Stimulated activated CD4-positive, alpha-beta T cell treated with anti-CD3 and anti-CD28 coated beads, Interleukin-1b, Interleukin-23, amount 100 ng/mL, for 1 hour (primary cell): ENCODE measurements at places on chromosomes 5 and 9.

GRCh38 chr9:102974530-102974929 is 20.6 kb upstream of the CYLC2 start:
- DNase-seq = no peak

DNA sequence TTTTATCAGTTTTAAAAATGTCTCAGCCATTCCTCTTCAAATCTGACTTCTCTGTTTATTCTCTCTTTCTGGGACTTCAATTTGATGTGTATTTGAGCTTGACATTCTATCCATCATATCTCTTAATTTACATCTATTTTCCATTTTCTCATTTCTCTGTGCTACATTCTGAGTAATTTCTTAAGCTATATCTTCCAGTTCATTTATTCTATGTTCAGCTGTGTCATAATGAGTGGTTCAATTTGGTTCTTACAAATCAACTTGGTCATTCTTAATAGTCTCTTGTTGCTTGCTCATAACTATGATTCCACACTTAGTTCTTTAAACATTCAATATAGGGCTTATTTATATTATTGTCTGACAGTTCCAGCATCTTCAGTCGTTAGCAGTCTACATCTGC is 16.9 kb downstream of the CKMT2 start:
- no peak for DNase-seq

DNA sequence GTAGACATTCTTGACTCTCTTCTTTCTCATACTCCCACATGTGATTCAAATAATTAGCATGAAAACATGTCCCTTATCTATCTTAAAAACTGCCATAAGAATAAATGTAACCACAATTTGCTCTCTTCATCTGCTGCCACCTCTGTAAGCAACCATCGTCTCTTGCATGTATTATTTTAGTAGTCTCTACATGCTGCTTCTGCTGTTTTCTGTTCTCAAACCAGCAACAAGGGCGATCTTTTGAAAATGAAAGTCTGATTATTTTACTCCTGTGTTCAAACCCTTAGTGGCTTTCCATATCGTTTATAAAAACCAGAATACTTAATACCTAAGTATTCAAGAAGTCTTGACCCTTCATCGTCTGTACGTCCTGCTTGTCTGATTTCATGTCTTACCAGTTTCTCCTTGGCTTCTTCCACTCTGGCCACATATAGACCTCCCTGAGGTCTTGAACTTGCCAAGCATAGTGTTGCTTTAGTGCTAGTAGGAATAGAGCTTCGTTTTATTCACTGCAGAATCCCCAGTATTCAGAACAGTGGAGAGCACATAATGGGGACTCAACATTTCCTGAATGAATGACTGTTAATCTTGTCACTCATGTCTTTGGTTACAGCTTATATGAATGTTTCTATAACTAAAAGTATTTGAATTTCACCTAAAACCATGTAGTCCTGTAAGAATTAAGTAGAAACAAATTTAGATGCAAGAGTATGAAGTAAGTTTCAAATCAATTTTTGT is 10.6 kb downstream of the CDC42SE2 start:
- DNase-seq = no peak

- no peak for DNase-seq
Measured at GRCh38 chr9:131312822-131313770, 23.6 kb downstream of the PLPP7 start.

DNA sequence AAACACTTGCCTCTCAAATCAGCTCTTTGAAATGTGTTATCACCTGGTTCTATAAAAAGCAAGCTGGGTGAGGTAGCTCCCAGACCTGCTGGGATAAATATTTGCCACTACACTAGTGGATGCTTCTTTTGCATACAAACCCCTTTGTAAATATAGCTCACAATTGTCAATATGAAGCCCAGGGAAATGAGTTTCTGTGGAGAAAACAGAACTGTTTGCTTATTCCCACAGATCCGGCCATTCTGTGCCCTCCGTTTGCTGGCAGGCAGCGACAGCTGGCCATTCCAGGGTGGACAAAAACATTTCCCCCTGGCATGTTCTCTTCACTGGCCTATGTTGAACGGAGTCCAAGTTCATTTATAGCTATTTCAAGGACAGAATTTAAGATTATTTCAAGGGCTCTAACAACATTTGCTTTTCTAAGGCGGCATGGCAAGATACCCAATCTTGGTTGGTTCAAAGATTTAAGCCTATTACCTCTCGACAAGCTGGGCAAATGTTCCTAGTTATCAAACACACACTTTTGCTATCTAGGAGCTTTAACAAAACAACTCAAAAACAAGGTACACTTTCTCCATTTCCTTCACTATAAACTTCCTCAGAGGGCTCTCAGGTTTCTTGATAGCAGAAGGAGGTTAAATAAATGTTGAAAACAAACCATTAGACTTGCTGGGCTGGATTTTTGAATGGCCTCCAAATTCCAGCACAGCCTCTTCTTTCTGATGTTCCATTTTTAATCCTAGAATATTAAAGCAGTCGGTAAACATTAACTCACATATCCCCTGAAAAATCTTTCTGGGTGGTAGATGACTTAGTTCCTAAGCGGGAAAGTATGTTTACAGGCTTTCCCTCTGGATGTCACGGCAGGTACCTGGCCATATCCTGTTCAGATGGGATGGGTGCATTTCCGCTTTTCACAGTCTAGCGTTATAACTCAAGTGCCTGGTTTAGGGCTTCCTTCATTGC is 332.3 kb downstream of the PLK2 start:
- no peak for DNase-seq

DNA sequence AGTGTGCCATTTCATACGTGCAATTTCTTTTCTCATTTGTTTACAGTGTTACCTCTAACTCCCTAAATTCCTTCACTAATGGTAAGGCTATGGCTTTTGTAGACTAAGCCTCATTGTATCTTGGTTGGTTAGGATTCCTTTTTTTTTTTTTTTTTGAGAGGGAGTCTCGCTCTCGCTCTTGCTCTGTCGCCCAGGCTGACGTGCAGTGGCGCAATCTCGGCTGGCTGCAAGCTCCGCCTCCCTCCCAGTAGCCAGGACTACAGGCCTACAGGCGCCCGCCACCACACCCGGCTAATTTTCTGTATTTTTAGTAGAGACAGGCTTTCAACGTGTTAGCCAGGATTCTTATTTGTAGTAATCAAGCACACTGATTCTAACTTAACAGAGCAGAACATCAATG is 57.7 kb downstream of the SPEF2 start:
- no peak for DNase-seq

DNA sequence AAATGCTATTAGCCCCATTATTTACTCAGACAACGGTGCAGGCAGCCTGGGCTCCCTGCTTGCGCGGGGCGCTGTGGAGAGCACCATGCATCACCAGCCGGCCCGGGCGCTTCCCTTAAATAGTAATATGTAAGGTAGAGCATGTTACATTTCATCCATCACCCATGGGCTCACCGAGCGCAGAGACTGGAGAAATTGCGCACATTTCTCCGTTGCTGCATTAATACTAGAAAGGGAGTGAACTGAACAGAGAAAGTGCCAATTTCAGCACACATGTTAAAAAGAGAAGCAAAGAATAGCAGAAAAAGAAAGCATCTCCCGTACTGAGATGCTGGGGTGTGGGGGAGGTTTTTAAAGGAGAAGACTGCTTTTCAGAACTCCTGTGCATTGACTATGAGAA is 400.3 kb downstream of the ZSWIM6 start:
- no peak for DNase-seq

GRCh38 chr9:36623280-36623679 is 50.6 kb downstream of the MELK start:
- DNase-seq = no peak

DNA sequence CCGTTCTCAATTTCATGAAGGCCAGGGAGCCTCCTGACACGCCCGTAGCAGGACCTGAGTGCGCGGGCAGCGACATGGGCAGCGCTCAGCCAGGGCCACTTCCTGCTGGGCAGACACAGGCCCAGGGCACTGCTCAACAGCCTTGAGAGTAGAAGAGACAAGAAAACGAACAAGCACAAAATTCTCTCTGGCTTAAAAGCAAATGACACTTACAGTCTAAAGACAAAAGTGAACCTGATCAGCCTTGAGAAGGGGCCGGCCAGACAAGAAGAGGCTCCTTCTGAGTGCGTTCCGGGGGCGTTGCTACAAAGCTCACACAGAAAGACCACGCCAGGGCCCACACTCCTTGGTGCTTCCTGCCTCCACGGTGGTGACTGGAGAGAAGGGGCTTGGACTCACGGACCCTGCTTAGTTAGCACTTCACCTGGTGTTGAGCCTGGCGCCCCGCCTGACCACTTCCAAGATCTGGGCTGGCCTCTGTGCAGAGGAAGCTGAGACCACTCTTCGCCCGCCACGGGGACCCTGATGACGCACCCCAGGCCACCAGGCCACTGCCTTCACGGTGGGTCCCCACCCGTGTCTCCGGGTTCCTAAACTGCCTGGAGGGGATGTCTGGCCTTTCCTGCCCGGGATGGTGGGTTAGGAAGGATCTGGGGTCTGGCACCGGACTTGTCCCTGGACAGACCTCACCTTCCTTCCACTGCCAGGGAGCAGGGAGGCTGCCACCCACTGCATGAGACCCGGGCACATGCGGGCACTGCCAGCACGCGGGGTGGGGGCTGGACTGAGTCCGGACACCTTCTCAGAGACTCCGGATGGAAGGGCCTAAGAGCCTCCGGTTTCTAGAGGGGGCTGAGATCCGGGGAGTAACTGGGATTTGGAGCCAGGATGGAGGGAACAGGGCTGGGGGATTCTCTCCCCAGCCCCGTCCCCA is 1.3 kb downstream of the SLC12A7 start:
- DNase-seq = no peak

DNA sequence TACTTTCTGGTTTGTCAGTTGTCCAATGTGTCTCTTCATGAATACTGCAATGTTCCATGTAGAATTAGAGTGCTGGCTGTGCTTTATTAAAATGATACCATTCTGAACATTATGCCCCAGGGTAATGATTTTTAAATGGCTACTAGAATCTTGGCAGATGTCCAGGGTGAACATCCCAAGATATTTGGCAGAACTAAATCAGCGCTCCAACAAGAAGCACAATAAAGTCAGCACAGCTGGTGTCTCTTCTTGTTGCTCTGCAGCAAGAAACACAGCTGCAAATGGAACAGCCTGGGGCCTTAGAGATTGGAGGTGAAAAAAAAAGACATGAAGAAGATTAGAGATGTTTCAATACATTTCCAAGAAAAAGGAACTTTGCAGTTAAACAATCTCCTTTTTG is 248.3 kb downstream of the CDH18 start:
- DNase-seq = no peak

DNA sequence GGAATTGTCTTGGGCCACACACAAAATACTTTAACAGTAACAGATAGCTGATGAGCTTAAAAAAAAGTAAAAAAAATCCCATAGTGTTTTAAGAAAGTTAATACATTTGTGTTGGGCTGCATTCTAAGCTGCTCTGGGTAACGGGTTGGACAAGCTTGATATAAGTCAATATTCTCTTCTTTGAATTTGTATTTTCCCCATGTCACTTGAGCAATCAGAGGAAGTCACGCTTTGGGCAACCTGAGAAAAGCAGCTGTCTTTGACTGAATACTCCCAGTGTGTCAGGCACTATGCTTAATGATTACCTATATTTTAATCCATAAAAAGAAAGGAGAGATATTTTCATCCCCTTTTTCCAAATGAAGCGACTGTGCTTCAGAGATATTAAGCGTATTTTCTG is 84.9 kb downstream of the ATP10B start:
- DNase-seq = no peak
